IPS DF 19.7 (cell line): ENCODE measurements at places on chromosomes 6 and 20.

- no peak for DNase-seq
Measured at GRCh38 chr6:134468633-134469032, 150.7 kb upstream of the SGK1 start.

- no peak for DNase-seq
Measured at GRCh38 chr20:54108326-54108642, 37.9 kb upstream of the BCAS1 start.

DNA sequence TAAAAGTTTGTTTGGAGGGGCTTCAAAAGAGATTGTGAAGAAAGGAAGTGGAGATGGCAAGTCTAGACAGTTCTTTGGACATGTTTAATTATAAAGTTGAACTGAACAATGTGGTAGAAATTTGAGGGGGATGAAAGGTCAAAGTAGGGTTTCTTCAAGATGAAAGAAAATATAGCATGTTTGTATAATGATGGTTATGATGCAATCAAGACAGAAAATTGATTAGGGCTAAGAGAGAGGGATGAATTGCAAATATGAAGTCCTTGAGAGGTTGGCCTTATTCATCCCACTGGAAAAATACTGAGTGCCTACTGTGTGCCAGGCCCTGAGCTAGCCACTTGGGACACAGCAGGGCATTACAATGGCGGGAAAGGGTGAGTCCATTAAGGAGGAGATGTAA lies 37.6 kb downstream of the NHSL1 start:
- no peak for DNase-seq

GRCh38 chr20:20084296-20084752 lies 32.0 kb downstream of the CFAP61 start:
- no peak for DNase-seq
